ENCODE measurements at places on chromosomes 16 and 17.
A peak's percentile ranks its signal among the peaks of the same experiment; 100 is the strongest.

DNA sequence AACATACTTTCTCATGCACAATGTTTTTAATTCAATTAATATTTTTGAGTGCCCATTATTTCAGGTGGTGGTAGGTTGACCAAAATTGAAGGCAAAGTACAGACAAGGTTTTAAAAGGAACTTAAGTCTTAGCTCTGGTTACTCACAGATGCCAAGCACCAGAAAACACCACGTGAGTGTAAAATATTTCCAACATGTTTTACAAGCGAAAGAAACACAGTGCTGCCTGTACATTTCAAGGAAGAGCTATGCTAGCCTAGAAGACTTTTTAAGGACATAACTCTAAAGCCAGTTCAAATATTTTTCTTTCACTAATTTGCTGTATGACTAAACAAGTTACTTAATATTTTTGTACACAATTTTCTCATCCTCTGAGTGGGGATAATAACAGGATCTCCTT, 736.4 kb upstream of the GOT2 start:
- no peak for DNase-seq

- no peak for DNase-seq
Measured at GRCh38 chr17:14935845-14936485, 329.2 kb downstream of the PMP22 start.

GRCh38 chr16:84607694-84608093, 10.2 kb downstream of the COTL1 start:
- DNase-seq = no peak

DNA sequence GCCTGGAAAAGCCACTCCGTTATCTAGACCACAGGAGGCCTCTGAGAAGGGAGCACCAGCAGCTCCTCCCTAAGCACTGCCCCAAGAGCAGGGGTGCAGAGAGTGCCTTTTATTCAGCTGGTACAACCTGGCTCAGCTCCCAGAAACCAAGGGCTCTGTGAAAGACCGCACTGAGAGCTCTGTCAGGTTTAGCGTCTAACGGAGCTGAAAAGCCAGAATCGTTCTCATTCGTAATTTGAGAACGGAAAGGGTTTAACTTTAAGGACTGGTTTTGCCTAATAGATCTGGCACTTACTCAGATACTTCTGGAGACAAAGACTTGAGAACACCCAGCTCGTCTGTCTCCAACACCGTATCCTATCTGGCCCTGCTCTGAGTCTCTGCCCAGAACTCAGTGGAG, 13.5 kb downstream of the MPG start:
- no peak for DNase-seq

GRCh38 chr17:79677646-79678045, 53.1 kb upstream of the ENPP7 start:
- DNase-seq = no peak

DNA sequence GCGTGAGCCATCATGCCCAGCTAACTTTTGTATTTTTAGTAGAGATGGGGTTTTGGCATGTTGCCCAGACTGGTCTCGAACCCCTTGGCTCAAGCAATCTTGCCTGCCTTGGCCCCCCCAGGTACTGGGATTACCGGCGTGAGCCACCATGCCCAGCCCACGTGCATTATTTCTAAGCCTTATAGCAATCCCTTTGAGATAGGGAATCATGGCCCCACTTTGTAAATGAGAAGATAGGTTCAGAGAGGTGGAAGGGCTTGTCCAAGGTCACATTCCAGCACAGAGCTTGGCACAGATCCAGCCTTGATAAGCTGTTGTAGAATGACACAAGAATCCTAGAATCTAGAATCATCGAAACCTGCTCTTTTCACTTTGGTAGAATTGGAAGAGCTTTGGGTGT, 4.2 kb upstream of the PYCARD start:
- DNase-seq = no peak

GRCh38 chr17:61496174-61496956, 44.1 kb downstream of the TBX4 start:
- no peak for DNase-seq

- DNase-seq = no peak
Measured at GRCh38 chr16:24440306-24440705, 99.1 kb upstream of the RBBP6 start.

- no peak for DNase-seq
Measured at GRCh38 chr17:28812748-28813377, 29.7 kb downstream of the FAM222B start.

- no peak for DNase-seq
Measured at GRCh38 chr16:87380881-87381280, 2.7 kb downstream of the FBXO31 start.

DNA sequence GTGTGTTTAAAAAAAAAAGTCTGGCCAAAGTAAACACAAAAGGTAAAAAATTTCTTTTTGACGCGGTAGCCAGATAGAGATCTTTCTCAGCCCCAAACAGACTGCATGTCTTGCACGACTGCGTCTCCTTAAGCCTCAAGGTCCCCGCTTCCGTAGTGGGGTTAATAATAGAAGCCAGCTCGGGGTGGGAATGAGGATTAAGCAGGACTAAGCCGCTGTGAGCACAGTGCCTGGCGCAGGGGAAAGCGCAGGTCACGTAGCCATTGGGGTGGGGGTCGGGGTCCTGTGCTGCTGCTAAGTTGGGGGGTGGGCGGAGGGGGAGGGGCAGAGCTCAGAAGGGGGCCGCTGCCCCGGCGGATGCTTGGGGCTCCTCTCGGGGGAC, 521 bp downstream of the GGA2 start:
- DNase-seq = peak; percentile 32

GRCh38 chr17:46192439-46193150, 634 bp downstream of the KANSL1 start:
- DNase-seq = peak; percentile 76

DNA sequence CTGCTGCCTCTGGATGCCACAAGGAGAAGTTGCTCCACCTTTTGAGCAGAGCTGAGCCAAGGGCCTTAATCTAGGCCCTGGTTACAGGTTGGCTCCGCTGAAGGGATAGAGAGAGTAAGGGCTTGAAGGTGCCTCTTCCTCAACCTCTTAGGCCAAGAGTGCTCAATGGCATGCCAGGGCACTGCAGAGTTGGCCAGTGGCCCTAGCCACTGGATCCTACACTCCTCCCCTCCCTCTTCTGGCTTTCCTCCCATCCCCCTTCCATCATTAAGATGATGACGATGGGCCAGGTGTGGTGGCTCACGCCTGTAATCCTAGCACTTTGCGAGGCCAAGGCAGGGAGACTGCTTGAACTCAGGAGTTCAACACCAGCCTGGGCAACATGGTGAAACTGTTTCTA, 50.5 kb downstream of the MYO18A start:
- DNase-seq = no peak

- DNase-seq = no peak
Measured at GRCh38 chr17:45955326-45955725, 43.7 kb upstream of the STH start.

DNA sequence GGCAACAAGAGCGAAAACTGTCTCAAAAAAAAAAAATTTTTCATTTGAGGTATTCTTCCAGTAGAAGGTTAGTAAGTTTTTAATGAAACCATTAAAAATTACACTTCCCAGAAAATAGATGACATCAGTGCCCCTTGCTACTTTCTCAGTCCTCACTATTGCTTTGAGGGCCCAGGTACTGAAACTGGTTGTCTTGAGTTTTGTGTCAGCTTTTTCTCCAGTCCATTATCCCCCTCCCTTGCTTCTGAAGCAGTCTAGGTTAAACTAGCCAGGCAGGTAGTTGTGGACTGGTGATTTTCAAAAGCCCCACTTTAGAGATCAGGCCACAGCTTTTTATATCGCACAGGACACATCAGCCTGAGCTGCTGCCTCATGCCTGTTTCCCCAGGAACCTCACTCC, 10.9 kb downstream of the SMCR8 start:
- DNase-seq = no peak

- DNase-seq = no peak
Measured at GRCh38 chr17:80921159-80921558, 70.5 kb upstream of the CHMP6 start.

DNA sequence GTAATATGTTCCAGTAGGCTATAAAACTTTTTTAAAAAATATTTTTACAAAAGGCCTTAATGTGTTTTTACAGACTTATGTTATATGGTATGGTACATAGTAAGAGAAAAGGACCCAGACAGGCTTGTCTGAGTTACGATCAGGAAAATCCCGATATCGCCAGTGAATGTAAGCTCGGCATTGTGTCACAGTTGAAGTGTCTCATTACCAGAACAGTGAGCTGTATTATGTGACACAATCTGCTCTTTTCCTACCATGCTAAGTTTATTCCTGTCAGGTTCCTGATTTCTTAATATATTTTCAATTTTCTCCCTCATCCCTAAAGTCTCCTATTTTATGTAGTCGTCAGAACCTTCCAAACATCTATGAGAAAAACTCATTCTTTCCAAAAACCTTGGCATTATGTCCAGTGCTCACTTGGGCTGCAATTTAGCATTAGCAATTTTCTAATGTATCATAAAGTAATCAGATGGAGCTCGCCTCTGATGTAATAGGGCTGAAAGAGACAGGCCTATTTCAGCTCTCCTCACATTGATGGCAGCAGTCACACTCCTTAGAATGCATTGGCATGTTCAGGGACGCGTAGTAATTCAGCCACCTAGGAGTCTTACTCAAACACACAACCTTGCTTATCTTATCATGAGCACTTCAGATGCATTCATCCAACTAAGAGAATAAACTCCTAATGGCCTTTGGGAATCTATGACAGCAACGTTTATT, 147.6 kb upstream of the NOG start:
- DNase-seq = no peak

GRCh38 chr17:21528031-21528695, 152.0 kb downstream of the KCNJ12 start:
- no peak for DNase-seq

- no peak for DNase-seq
Measured at GRCh38 chr16:78729687-78730086, 630.2 kb downstream of the WWOX start.

- no peak for DNase-seq
Measured at GRCh38 chr17:76329664-76330063, 21.6 kb upstream of the QRICH2 start.

DNA sequence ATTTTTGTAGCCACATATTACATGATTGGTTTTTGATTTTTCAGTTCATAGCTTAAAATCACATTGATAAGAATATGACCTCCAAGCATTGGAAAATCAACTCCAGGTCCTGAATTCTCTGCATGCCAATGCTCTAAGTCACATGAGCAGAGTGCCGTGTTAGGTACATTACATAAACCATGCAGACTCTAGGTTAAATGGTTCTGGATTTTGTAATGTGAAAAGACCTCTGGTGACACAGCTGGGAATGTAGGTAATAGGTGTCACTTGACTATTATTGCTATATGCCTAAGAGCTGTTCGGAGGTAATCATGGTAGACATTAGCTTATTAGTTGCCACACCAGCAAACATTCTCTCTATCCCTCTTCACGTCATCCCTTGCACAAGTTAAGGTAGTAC, 231.1 kb upstream of the SALL1 start:
- DNase-seq = no peak

GRCh38 chr16:71628810-71629209, 2.8 kb downstream of the MARVELD3 start:
- no peak for DNase-seq

DNA sequence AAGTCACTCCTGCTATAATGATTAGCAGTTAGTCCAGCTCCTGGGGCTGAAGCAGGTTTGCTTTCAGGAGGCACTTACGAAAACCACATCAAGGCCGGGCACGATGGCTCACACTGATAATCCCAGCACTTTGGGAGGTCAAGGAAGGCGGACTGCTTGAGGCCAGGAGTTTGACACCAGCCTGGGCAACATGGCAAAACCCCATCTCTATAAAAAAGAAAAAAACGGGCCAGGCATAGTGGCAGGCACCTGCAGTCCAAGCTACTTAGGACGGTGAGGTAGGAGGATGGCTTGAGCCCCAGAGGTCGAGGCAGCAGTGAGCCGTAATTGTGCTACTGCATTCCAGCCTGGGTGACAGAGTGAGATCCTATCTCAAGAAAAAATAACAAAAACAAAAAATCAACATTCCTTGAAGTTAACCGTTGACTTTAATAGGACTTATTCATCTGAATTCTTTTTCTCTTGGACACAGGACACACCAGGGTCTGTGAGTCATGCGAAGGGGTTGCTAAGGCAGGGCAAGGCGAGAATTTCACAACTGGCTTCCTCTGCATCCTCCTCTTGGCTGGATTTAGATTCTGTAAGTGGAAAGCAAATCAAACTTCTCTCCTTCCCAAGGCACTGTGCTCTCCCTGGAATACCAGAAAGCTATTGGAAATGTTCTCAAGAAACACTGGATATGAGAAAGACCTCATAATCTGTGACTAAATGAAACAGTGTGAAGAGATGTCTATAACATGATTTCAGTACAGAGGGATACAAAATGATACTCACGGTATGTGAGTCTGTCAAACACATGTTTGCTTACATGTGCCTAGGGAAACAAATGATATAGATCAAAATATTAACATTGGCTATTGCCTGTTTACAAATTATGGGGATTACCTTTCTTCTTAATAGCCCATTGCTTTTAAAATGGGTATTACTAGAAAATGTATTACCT, 99.5 kb downstream of the SYCE1L start:
- DNase-seq = no peak

DNA sequence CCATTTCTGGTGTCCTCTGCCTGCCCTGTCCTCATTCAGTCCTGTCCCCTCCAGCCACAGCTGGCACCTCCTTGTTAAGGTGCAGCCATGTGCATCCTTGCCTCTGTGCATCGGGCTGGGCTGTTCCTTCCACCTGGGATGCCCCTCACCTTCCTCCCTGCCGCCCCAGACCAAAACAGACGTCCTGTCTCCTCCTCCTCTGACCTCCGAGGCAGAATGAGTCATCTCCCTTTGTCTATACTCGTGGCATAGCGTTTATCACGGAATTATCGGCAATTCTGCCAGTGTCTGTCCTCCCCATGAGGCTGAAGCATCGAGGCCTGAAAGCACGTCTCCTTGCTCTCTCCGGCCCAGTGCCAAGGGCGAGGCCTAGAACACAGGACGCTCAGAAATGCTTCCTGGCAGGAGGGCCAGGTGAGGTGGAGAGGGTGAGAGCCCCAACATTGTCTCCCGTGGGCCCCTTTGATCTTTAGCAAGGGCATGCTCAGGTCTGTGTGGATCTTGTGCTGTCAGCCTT, 4.6 kb downstream of the RAI1 start:
- no peak for DNase-seq

GRCh38 chr17:75032720-75033280, 14.0 kb downstream of the ATP5PD start:
- DNase-seq = no peak

GRCh38 chr16:30184096-30184890, 891 bp downstream of the CORO1A start:
- DNase-seq = peak; percentile 75

- DNase-seq = no peak
Measured at GRCh38 chr16:74522160-74522559, 84.8 kb downstream of the GLG1 start.

DNA sequence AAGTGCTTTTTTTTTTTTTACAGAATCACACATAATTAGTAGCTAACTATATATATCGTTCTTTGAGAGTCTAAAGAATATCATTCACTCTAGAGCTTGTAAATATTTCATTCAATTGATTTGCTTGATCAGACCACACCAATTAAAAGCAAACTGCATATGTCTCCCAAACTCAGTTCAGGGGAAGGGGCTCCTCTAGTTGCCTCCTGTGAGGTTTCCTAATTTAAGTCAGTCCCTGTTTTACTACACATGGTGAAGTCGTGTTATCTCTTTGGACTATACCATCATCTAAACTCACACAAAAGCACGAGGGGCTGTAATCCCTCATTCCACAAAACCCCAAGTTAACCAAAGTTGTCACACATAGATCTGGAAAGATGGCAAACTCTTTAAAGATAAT, 11.7 kb downstream of the NACA2 start:
- no peak for DNase-seq

Data from stimulated activated naive CD8-positive, alpha-beta T cell treated with anti-CD3 and anti-CD28 coated beads, Interleukin-15, Interleukin-2, amounts not matched to agents 100 U/mL and 50 U/mL, for 24 hours (primary cell).